ENCODE measurements at places on chromosomes 7 and 10. TPM values are rescaled to one million over a fixed set of nuclear protein-coding genes. Genes with fewer than 3 reads are reported as not detected.
A peak's percentile ranks its signal among the peaks of the same experiment; 100 is the strongest.

The CALCR gene
- 0.44 TPM for total RNA-seq

The ACTL6B gene
- 0.33 TPM for total RNA-seq

The COL28A1 gene
- total RNA-seq: 0.92 TPM

The LRRC61 gene
- 24.4 TPM for total RNA-seq

The GRM8 gene
- total RNA-seq: 1.2 TPM

The IDI2 gene
- total RNA-seq: not detected

The GNG11 gene
- 0.68 TPM for total RNA-seq

The HPSE2 gene
- 0.20 TPM for total RNA-seq

The ASAH2 gene
- 5.9 TPM for total RNA-seq

DNA sequence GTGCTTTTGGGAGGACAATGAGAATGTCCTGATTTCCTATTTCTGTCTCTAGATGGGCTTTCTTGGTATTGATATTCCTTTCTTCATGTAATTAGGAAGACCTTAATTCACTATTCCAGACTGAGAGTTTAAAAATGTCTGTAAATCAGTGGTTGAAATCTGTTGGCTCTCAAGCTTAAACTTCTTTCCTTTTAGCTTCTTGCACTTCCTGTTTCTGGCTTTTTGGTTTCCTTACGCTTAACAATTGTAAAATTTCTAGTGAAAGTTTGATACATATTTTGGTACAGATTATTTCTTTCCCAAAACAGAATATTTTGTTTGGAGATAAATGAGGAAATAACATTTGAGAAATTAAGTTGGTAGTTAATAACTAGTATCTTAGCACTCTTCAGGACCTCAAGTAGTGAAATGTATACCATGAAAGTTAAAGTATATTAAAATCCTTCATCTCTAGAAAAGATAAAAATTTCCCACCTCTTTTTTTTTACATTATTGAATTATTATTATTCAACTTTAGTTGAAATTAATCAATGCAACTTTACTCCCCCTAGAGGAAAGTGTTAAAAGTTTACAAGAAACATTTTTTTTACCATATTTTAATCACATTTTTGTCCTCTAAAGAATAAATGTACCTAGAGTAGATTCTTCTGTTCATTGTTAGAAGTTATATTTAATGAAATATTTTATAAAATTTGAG, 137.2 kb downstream of the PHTF2 start:
- no peak for DNase-seq

- DNase-seq: no peak
These were observed 97.6 kb upstream of the ITGB1 start for GRCh38 chr10:33055625-33056024.

DNA sequence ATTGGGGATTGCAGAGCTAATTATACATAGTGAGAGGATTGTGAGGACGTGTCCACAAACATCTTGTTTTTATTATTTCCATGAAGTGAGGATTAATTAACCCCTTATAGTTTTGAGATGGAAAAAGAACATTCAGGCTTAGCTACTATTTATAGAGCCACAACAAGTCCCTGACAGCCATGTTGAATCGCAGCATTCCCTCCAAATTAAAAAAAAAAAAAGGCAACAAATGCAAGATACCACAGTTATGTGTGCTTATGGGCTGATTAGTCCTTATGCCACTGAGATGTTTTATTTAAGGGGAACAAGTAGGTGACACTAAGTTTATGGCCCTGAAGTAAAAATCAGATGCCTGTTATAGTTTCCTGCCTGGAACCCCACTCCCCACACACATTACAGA, 350.3 kb downstream of the GPAM start:
- DNase-seq: no peak

GRCh38 chr10:24383681-24384106, 174.8 kb downstream of the KIAA1217 start:
- DNase-seq: peak; percentile 88

GRCh38 chr10:15106352-15107013, 9.3 kb downstream of the RPP38 start:
- DNase-seq: peak; percentile 75

- peak; percentile 85 for DNase-seq
These were observed 63.9 kb upstream of the LOXL4 start for GRCh38 chr10:98331885-98332284.

- DNase-seq: no peak
These were observed 6.7 kb upstream of the GSDME start for GRCh38 chr7:24764011-24764410.

GRCh38 chr7:106542550-106543220, 118.3 kb downstream of the CCDC71L start:
- DNase-seq: peak; percentile 71

- DNase-seq: no peak
These were observed 82.6 kb upstream of the CHCHD3 start for GRCh38 chr7:133164498-133164897.

GRCh38 chr10:13099144-13099665, 758 bp upstream of the OPTN start:
- peak; percentile 88 for DNase-seq

DNA sequence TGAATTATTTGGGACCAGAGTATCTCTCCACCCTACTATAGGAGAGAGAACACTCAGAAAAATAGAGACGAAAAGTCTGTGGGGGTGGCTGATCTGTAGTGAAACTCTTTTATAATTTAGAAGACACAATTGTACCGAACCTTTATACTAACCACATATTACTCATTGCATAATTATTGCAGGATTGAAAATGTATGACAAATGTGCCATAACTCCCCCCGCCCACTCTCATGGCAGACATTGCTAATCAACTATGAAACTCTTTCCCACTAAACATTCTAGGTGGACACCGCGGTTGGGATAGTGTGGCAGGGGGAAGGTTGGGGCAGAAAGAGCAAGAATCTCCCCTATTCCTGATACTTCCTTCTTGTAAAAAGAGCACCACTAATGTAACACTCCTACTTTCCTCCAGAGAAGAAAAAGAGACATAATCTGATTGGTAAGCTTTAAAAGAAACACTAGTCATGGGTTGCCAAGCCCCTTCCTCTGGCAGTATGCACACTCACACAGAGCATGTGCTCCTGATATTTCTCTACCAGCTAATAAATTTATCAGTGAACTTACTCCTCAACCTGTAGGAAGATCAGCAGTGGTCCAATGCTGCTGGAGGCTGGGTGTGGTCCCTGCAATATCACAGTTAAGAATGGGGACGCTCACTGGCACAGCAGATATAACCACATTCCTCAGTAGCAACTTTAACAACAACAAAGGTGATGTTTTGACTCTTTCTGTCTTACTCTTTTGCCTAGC, 18.7 kb upstream of the ARID5B start:
- DNase-seq: no peak

- peak; percentile 47 for DNase-seq
These were observed at the start of gene ANKRD22 for GRCh38 chr10:88851706-88852105. ANKRD22 (minus strand) TSS chr10:88851844; CDS start chr10:88851607, 237 bp downstream.

DNA sequence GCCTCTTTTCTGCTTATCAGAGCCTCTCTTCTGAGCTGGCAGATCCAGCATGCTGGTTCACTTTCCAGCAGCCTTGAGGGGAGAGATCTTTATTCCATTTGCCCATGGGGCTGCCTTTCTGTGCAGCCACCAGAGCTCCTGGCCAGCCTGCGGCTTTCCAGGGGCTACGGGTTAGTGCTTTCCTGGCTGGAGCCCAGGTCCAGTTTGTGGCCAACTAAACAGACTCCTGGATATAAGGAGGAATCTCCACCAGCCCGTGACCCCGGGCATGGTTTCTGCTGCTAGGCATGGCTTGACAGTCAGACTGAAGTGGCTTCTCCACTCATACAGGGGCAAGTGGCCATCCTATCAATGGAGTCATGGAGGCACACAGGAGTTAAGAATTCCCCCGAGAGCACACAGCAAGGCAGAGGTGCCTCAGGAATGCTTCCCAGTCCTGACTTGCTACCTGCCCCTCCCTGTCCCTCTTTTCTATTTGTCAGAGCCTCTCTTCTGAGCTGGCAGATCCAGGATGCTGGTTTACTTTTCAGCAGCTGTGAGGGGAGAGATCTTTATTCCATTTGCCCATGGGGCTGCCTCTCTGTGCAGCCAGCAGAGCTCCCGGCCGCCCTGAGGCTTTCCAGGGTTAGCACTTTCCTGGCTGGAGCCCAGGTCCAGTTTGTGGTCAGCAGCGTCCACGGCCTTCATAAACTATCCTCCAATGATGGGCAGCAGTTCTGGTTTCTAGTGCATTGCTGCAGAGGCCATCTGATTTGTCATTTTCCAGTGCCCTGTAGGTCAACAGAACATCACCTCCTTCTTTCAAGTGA, 35.9 kb downstream of the TSPAN15 start:
- DNase-seq: no peak

GRCh38 chr10:123548770-123549169, 117.4 kb upstream of the GPR26 start:
- no peak for DNase-seq

GRCh38 chr7:2717293-2718261, 29.6 kb downstream of the AMZ1 start:
- DNase-seq: no peak

DNA sequence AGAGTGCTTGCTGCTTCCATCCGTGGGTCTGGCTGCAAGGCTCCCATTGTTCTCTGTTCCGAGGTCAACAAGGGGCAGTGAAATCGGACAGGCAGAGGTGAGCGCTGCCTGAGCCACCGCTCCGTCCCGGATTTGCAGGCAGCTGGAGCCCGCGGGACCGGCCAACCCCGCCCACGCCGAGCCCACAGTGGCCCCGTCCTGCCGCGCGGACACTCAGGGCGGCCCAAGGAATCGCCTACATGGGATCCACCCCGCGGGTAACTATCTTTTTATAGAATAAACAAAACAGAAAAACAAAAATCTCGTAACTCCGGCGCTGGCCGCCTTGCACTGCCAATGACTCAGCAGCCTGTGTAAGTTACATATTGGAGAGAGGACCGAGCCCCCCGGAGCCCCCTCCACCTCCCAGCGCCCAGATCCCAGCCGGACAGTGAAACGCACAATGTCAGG, 1.9 kb downstream of the BNIP3 start:
- DNase-seq: no peak
